ENCODE measurements at places on chromosomes 13 and 19.
A peak's percentile ranks its signal among the peaks of the same experiment; 100 is the strongest.

DNA sequence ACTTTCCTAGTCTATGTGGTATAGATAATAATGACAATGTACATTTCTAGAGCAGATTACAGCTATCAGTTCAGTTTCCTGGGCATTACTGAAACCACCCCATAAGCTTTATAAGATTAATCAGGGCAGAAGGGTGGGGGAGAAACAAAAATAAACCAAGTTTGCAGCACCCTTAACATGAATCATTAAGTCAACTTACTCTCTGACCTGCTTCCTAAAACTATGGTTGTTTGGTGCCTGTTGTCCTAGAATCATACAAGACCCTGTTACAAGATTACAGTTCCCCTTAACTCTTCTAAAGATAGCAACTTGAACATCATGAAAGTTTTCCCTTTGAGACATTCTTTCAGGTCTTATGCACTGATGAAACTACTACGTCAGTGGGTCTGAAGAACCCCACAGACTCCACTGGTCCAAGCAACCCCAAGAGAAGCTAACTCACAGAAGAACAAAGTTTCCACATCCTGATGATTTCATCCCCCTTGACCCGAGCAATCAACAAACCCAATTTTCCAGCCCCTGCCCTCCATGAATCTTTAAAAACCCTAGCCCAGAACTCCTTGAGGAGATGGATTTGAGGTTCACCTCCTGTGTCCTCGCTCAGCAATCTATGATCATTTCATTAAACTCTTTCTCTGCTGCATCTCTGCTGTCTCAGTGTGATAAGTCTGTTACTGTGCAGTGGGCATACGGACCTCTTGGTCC, 336.5 kb downstream of the FOXO1 start:
- no peak overlapping the region for H3K4me3 ChIP-seq
- no peak overlapping the region for H3K27ac ChIP-seq
- no peaks in the 10 kb centered on the region for H3K36me3 ChIP-seq
- peaks cover 11% of the 10 kb centered on the region for H3K27me3 ChIP-seq
- H3K4me1 ChIP-seq = peaks cover 12% of the 10 kb centered on the region

- H3K4me1 ChIP-seq = peaks cover 37% of the 10 kb centered on the region
These were observed 18.9 kb downstream of the ARHGEF1 start for GRCh38 chr19:41901707-41902360.

DNA sequence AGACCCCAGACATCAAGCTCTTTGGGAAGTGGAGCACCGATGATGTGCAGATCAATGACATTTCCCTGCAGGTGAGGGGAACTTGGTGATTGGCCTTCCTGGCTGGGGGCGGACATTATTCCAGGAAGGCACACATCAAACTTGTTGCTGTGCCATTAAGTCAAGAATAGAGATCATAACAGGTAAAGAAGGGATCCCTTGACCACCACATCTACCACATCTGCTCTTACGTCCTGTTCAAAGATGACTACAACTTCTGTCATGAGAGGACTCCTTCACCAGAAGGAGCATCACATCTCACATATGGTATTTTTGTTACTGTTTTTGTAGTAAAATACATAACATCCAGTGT, 1.1 kb downstream of the RPS5 start:
- H3K4me1 ChIP-seq = peaks cover 32% of the 10 kb centered on the region
- peak overlapping the region; percentile 97 for H3K27ac ChIP-seq
- peak overlapping the region; percentile 92 for H3K4me3 ChIP-seq
- H3K27me3 ChIP-seq = no peaks in the 10 kb centered on the region
- H3K36me3 ChIP-seq = peaks cover 81% of the 10 kb centered on the region
- DNase-seq = no peak

GRCh38 chr19:22144394-22144793, 52.4 kb downstream of the ZNF676 start:
- no peak overlapping the region for H3K27ac ChIP-seq
- no peaks in the 10 kb centered on the region for H3K27me3 ChIP-seq
- peaks cover 5% of the 10 kb centered on the region for H3K36me3 ChIP-seq
- H3K4me1 ChIP-seq = no peaks in the 10 kb centered on the region
- no peak for DNase-seq

- H3K27ac ChIP-seq = peak overlapping the region; percentile 99
- DNase-seq = peak; percentile 53
- H3K4me1 ChIP-seq = peaks cover 32% of the 10 kb centered on the region
- H3K27me3 ChIP-seq = no peaks in the 10 kb centered on the region
- peaks cover 67% of the 10 kb centered on the region for H3K36me3 ChIP-seq
- H3K4me3 ChIP-seq = peak overlapping the region; percentile 97
These were observed 687 bp downstream of the ILF3 start for GRCh38 chr19:10654610-10655456.

- no peak overlapping the region for H3K4me3 ChIP-seq
- H3K4me1 ChIP-seq = peaks cover 2% of the 10 kb centered on the region
- no peak overlapping the region for H3K27ac ChIP-seq
- DNase-seq = no peak
These were observed 73.3 kb downstream of the TNFRSF19 start for GRCh38 chr13:23643338-23644125.

- DNase-seq = no peak
- H3K36me3 ChIP-seq = peaks cover 2% of the 10 kb centered on the region
- H3K4me1 ChIP-seq = no peaks in the 10 kb centered on the region
- H3K27ac ChIP-seq = no peak overlapping the region
- H3K27me3 ChIP-seq = peaks cover 34% of the 10 kb centered on the region
These were observed 46.2 kb downstream of the ZNF557 start for GRCh38 chr19:7115721-7116120.

- H3K27ac ChIP-seq = peak overlapping the region; percentile 96
- no peak for DNase-seq
- peak overlapping the region; percentile 99 for H3K4me3 ChIP-seq
- H3K36me3 ChIP-seq = peaks cover 29% of the 10 kb centered on the region
- H3K4me1 ChIP-seq = peaks cover 18% of the 10 kb centered on the region
These were observed 627 bp downstream of the GCDH start for GRCh38 chr19:12891553-12892021.

- no peak overlapping the region for H3K27ac ChIP-seq
- peaks cover 9% of the 10 kb centered on the region for H3K4me1 ChIP-seq
- H3K4me3 ChIP-seq = no peak overlapping the region
- peaks cover 52% of the 10 kb centered on the region for H3K36me3 ChIP-seq
- no peaks in the 10 kb centered on the region for H3K27me3 ChIP-seq
- no peak for DNase-seq
These were observed 12.1 kb downstream of the IQCN start for GRCh38 chr19:18262144-18262543.

- DNase-seq = no peak
- no peaks in the 10 kb centered on the region for H3K27me3 ChIP-seq
- peaks cover 7% of the 10 kb centered on the region for H3K4me1 ChIP-seq
- H3K4me3 ChIP-seq = no peak overlapping the region
- no peak overlapping the region for H3K27ac ChIP-seq
These were observed 13.2 kb downstream of the AP3D1 start for GRCh38 chr19:2138061-2138728.

DNA sequence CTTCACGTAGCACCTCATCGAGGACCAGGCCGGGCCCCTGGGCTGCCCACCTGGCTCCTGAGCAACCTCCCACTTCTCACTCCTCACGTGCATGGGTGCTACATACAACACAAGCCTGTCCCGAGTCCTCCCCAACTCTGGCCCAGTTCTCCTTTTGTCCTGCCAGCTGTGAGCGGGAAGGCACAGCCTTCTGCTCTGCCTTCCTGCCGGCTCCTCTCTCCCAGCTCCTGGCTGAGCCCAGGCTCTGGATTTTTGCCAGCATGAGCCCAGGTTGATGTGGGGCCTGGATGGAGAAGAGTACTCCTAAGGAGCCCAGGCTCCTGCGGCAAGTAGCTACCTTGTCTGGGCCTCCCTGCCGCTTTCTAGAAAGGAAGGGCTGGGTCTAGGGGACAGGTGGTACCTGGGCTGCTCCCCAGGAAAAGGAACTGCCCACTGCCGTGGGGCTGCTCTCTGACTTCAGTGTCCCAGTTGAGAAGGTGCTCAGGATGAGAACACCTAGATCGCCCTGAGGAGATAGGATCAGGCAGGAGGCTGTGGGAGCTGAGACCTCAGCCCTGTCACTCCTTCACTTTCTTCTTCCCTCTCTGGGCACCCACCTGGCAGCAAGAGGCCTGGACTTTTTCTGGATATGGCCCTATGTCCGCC, 23.6 kb downstream of the LYL1 start:
- no peaks in the 10 kb centered on the region for H3K4me1 ChIP-seq
- H3K27ac ChIP-seq = no peak overlapping the region
- DNase-seq = no peak
- H3K27me3 ChIP-seq = peaks cover 45% of the 10 kb centered on the region
- H3K36me3 ChIP-seq = peaks cover under 1% of the 10 kb centered on the region
- no peak overlapping the region for H3K4me3 ChIP-seq

DNA sequence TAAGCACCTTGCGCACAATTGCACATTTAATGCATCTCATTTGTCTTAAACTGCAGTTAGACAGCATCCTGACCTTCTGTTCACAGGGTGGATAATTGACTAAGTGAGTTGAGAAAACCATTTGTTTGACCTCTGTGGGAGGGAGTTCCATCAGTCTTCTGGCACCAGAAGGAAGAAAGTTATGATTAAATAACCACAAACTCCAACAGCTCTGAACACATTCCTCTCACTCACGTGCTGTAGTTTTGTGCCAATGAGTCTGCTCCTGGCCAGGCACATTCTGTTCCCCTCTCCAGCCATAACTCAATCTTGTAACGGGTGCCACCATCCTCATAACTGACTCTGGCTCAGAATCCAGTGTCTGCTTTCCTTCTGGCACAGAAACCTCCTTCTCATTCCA, 817.2 kb downstream of the SLITRK1 start:
- H3K4me1 ChIP-seq = no peaks in the 10 kb centered on the region
- H3K36me3 ChIP-seq = no peaks in the 10 kb centered on the region
- no peak for DNase-seq
- no peak overlapping the region for H3K4me3 ChIP-seq
- no peak overlapping the region for H3K27ac ChIP-seq

Measured in effector memory CD8-positive, alpha-beta T cell (primary cell).